ENCODE measurements at places on chromosomes 6 and 20.

DNA sequence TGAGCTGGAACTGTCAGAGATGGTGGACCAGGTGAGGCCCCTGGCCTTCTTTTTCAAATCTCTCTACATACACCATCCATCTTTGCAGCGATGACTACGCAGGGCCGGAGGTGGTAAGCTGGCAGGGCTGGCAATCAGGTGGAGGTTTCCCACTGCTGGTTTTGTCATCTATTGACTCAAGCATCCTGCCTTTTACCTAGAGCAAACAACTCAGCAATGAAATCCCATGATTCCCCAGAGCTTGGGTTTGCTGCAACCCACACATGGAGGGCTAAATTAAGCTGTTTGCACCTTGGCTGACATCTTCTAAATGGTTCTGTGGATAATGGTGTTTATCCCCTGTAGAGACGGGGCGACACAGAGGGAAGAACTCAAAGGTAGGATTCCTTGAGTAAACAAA is 170.2 kb downstream of the SCP2D1 start:
- no peak for DNase-seq

DNA sequence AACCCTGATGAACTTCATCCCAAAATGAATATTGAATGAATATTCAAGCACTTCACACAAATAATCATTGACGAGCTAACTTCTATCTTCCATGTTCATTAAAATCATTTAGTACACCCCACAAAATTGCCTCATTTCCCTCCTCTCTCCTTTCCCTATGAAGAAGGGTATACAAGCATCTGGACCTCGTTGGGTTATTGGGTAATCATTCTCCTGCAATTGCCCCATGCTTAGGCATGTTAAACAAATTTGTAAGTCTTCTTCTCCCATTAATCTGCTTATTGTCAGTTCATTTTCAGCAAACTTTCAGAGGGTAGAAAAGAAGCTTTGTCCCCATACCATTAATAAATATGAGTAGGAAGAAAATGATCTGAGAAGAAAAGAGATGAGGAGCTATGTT is 27.6 kb downstream of the PRKN start:
- DNase-seq: no peak

GRCh38 chr20:44393608-44394451 is 38.3 kb downstream of the HNF4A start:
- no peak for DNase-seq

DNA sequence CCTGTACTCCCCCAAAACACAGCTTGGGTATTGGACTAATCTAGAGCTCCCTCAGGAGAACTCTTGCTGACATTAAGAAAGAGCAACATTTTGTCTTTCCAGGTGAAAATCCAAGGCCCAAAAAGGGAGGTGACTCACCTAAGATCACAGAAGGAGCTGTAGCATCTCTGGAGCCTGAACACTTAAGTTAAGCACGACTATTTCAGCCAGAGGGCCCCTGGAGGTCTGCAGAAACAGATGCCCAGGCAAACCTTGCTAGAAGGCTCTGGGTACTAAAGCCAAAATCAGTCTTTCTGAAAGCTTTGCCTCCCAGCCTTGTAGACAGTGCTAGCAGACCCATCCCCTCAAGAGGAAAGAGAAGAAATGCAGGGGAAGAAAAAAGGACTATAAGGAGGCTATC is 8.8 kb downstream of the EDN1 start:
- no peak for DNase-seq

- DNase-seq: no peak
These were observed 530.2 kb downstream of the BCKDHB start for GRCh38 chr6:80636689-80637088.

DNA sequence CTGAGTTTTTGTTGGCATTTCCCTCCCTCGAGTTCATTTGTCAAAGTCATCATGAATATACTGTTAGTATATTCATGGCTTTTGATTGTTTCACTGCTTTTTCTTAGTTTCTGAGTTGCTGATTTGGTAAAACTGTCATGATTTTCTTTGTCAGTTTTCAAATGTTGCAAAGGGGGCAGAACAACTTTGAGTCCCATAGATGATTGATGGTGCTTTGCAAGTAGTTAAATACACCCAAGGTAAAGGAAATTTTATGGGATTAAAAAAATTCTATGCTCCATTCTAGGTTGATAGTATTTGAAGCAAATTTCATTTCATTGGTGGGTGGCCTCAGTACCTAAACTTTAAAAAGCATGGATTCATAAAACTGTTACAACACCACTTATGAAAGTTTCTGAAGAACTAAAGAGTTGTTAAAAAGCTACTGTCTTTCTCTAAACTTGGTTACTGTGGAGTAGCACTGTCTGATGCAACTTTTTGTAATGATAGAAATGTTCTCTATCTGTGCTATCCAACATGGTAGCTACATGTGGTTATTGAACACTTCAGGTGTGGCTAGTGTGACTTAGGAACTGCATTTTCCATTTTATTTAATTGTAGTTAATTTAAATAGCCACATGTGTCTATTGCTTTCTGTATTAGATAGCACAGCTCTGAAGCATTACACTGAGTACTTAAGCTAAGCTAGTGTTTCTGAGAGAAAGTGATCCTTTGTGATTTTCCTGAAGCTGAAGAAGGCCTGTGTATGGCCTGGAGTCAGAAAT is 153.6 kb downstream of the ZFAND3 start:
- DNase-seq: no peak

All from C1 segment of cervical spinal cord (tissue), 14 donors.